ENCODE measurements at places on chromosomes 13 and 19.

DNA sequence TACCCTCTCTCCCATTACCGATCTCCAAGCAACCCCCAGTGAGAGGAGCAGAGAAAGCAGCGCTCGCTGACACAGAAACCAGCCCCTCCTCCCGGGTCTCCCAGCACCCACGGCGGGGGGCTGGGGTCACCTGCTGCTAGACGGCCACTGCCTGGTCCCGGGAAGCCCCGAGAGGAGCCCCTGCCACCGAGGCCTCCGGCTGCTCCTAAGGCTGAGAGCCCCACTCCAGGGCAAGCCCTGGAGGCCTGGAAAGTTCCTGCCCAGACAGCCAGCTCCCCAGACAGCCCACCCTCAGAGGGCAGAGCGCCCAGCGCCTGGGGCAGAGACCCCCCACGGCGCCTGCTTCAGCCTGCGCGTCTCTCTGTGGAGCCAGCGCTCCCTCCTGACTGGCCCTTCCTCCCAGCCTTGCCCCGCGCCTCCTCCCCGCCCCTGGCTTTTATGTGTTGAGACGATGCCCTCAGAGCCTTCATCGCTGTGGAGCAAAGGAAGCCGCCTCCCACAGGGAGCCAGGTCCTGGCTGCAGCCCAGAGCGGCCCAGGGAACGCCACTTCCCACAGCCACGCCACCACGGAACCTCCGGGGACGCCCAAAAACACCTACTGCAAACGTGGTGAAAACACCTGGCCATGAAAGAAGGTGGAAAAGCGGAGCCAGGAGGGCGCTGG, 51.1 kb downstream of the MLLT1 start:
- no peak for DNase-seq

DNA sequence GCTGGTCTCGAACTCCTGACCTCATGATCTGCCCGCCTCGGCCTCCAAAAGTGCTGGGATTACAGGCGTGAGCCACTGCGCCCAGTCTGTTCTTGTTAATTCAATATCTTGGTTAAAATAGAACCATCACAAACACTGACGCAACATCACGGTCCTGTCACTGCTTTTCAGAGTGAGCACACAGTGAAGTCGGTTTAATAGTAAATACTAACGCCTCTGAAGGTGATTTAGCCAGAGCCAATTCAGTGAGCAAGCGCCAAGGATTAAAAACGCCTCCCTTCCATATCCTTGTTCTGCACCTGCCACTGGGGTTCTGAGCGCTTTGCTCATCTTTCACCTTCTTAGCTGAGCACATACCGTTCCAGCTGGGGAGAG, 30.3 kb downstream of the LAMP1 start:
- no peak for DNase-seq

DNA sequence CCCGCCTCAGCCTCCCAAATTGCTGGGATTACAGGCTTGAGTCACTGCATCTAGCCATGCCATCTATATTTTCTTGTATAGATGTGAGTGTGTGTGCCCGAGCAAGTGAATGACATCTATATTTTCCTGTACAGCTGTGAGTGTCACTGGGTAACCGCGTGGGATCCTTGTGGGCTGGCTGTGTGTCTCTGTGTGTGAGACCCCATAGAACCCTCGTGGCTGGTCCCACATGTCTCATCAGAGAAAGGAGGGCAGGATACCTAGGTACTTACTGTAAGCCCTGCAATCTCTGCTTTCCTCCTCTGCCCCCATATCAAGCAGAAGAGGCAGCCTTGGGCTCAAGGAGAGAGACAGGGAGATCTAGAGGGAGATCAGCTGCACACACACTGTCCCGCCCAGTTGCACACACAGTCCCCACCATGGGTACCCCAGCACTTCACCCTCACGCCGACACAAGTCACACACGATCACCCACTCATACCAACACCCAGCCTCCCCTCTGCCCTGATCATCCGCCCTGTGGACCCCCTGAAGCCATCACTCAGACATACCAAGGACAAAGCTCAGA, 655 bp downstream of the DENND1C start:
- no peak for DNase-seq

DNA sequence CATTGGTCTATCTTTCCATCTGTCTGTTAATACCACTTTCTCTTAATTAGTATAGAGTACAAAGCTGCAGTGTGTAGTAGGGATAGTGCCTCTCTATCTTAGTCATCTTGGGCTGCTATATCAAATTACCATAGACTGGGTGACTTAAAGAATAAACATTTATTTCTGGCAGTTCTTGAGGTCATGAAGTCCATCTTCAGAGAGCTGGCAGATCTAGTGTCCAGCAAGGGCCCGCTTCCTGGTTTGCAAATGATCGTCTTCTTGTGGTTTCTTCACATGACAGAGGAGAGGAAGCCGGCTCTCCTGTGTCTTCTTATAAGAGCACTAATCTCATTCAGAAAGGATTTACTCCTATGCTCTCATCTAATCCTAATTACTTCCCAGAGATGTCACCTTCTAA, 6.1 kb downstream of the ZNF700 start:
- no peak for DNase-seq

Measured in stimulated activated CD8-positive, alpha-beta memory T cell treated with anti-CD3 and anti-CD28 coated beads, Interleukin-4, amount 100 ng/mL, for 1 hour (primary cell).